BJ (cell line): ENCODE measurements at places on chromosomes 2 and 18.

- no peak for DNase-seq
These were observed 2.7 kb downstream of the NCL start for GRCh38 chr2:231461516-231461971.

DNA sequence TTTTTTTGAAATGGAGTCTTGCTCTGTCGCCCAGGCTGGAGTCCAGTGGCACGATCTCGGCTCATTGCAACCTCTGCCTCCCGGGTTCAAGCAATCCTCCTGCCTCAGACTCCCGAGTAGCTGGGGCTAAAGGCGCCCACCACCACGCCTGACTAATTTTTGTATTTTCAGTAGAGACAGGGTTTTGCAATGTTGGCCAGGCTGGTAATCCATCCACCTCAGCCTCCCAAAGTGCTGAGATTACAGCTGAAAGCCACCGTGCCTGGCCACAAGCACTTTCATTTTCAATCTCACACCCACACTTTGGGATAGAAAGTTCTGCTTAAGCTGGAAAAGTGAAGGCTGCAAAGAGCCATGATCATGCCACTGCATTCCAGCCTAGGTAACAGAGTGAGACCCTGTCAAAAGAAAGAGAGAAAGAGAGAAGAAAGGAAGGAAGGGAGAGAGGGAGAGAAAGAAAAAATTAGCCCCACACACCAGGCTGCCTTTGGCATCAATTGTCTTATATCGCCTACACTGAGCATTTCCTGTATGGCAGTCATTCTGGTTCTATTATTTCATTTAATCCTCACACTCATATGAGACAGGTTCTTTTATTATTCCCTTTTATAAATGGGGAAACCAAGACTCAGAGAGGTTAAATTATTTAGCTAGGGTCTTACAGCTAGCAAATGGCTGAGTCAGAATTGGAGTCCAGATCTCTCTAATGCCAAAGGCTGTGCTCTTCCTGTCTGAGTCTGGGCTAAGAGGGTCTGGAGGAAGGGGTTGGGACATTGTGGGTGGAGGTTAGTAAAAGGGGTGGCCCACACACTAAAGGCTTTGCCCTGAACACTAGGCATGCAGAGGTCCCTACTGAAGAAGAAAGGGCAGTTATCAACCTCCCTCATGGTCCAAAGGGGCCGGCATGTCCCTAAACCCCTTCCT lies 37.9 kb upstream of the PKDCC start:
- no peak for DNase-seq

DNA sequence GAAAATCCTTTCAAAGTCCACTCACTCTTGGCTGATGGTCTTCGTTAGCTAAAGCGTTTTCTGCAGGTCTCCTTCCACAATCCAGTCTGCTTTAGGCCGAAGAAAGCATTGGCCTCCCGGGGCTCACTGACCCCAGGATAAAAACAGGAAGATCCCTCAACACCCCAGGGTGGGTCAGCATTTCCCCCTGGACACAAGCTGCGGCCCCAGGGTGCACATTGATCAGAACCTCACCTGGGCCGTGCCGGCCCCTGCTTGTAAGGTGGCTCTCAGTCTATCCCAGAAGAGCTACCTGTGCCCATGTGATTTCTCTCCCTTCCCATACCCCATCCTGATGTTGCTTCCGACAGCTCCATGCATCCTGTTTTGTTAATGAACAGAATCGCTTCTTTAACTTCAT lies 113.0 kb upstream of the TPO start:
- no peak for DNase-seq

- DNase-seq, result no peak
These were observed 149.5 kb upstream of the TMEM200C start for GRCh38 chr18:6044773-6045172.

DNA sequence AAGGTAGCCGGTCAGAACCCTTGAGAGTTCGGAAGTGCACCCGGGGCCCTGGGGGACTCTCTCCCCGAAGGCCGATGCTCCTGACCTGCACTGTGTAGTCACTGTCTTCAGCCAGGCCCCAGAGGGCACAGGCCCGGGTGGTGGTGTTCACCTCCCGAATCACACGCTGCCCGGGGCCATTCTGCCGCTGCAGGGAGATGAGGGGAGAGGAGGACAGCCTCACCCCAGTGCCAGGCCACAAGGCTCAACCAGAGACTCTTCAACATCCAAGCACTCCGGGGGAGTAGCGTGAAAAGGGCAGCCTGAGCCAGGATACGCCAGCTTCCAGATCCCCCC lies 1.1 kb downstream of the FNDC4 start:
- no peak for DNase-seq

DNA sequence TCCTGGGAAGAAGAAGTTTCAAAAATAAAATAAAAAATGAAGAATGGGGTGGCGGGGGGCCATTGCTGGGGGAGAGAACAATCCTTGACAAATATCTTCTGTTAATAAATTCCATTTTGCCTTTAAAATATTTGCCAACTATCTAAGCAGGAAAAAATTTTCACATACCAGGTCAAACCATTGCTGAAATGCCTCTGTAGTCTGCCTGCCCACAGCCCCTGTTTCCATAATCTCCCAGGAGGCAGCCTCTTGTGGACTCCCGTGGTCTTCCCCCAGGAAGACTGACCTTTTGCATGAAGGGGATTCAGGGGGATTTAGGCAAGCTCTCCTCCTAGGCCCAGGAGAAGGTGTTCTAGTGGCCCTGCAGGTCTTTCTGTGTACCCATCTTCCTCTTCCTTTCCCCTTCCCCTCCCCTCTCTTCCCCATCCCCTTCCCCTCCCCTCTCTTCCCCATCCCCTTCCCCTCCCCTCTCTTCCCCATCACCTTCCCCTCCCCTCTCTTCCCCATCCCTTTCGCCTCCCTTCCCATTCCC lies 61.0 kb downstream of the RPL37A start:
- DNase-seq, result no peak

DNA sequence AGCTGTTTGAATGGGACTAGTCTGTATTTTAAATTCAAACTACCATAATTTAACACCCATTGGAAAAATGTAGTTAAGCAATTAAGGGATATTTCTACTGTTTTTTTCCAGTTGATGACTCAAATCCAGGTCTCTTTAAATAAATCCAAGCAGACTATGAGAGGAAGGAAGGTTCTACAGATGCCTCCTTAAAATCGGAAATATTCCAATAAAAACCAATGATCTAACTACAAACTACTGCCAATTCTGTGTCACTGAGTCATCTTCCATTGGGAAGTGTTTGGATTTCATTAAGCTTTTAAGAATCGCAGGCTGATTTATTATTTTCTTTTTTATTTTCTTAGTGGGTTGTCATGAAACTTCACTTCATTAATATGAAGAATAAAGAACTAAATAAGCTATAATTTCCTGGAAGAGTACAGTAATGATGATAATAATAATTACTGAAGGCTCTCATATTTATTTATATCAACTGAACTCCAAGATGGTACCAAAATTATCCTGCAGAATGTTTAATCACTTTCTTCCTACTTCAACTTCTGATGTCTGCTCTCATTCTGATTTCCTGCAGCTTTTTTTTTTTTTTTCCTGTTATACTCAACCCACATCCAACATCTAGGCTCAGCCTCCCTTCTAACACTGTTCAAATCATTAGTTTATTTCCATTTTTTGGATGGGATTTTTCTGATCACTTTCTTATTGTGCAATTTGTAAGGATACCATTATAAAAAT lies 166.3 kb upstream of the FN1 start:
- peak; percentile 66 for DNase-seq

- no peak for DNase-seq
These were observed 95.0 kb downstream of the TNFRSF11A start for GRCh38 chr18:62420151-62420512.

DNA sequence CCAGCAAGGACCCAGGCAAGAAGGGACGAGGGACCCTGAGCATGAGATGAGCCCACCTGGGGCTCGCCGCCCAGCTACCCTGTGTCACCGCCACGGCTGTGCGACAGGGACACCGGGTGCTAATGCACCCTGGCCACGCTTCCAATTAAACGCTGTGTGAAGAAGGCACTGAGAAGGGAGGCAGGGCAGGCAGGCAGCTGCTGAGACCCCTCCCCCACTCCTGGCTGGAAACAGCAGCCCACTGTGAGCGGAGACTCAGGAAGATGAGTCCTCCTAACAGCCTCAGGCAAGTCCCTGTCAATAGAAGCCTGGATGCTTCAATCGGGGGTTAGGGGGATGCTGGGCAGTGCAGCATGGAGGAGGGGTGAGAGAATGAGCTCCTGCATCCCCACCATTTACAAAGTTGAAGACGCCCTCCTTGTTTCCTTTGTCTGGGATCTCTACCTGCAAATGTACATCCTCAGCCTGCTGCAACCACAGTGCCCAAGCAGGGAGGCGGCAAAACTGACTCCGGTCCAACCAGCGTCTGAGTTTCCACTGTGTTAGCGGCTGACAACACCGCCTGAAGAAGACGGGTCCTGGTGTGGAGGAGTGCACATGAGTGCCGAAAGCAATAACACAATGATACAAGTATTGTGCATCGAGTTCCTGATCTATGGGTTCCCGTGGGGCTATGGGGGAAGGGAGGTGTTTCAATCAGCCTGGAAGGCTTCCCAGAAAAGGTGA lies 12.8 kb downstream of the TMEM163 start:
- no peak for DNase-seq

DNA sequence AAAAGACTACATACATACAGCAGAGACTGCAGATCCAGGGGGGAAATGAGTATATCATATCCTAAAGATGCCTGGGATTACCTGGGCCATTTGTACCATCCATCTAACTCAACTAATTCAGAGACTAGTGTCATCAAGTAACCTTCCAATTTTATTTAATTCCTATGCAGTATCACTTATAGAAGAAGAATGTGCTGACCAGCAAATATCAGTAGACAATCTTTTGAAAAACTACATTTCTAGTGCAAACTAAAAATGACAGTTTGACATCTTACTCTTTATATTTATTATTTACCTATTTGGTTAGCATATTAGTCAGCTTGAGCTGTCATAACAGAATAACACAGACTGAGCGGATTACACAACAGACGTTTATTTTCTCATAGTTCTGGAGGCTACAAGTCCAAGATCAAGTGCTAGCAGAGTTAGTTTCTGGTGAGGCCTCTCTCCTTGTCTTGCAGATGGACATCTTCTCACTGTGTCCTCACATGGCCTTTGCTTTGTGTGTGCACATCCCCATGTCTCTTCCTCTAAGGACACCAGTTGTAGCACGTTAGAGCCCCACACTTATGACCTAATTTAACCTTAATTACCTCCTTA lies 47.0 kb downstream of the NCKAP5 start:
- no peak for DNase-seq

DNA sequence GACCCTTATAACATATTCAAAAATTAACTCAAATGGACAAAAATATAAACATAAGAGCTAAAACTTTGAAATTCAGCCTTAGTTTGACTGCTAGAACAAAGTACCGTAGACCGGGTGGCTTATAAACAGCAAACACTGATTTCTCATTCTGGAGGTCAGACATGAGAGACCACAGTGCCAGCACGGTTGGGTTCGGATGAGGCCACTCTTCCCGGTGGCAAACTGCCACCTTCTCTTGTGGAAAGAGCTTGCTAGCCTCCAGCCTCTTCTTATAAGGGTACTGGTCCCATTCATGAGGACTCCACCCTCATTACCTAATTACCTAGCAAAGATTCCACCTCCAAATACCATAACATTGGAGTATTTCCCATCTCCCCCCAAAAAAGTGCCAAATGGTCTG lies 91.3 kb downstream of the FAM210A start:
- DNase-seq, result no peak

DNA sequence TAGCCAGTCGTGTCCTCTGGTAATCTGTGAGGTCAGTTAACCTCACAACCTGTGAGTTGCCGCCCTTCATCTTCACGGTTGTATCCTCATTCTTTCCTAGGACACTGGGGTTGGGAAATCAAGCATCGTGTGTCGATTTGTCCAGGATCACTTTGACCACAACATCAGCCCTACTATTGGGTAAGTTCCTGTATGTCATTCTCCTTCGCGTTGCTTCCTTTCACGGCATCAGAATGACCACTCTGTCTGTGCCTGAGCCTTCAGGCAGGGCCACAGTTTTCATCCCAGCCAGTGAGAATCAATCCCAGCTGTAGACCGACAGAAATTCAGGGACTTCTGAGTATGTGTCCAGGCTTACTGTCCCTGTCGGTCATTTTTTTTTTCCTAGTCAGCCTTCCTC lies 67.1 kb downstream of the RAB31 start:
- no peak for DNase-seq

GRCh38 chr2:65046633-65047407 lies 9.4 kb upstream of the CEP68 start:
- no peak for DNase-seq

DNA sequence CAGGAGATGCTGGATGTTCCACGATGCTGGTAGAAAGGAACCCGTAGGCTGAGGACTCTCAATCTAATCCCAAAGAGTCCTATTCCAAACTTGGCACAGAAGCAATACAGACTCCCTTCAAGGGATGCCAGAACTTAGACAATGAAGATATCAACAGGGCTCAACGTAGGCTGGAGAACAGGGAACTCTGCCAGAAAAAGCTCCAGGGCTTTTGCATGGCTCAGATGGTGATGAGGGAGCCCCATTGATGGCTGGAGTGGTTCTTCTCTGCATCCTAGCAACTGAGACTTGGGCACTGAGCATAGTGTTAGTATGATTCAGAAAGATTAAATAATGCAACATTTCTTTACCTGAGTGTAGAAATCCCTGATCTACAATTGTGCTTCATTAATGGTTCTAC lies 117.2 kb upstream of the NCK2 start:
- no peak for DNase-seq

- DNase-seq, result no peak
These were observed 86.1 kb downstream of the SLC4A10 start for GRCh38 chr2:161710131-161710915.

GRCh38 chr2:111689941-111690340 lies 194.1 kb downstream of the ANAPC1 start:
- no peak for DNase-seq

DNA sequence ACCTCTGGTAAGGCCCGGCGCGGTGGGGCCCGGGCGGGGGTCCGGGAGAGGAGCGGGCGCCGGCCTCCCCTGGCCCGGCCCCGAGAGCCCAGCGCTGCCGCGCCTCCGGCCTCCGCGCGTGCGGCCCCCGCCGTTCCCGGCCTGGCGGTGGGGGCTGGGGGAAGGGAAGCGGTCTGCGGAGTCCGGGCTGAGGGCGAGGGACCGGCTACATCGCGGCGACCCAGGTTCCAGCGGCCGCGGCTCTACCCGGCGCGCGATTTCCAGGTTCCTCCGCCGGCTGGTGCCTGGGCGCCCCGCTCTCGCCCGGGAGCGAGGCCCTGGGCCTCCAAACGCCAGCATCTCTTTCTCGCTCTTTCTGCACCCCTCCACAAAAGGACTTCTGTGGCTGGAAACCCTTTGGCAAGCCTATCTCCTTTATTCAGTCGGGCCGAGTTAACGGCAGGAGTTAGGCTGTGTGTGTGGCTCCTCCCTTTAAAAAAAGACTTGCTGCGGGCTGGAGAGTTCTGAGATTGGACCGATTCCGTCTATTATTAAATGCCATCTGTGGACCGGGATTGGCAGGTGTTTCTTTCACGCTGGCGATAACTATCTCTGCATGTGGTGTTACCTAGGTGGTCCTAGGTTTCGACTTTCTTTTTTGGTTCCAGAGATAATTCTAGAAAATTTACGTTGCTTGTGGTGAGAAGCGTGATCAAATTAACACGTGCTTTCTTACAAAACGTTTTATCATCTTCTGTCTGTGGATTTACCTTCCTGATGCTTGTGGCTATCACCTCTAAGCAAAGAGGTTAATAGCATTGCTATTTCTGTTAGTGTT lies 592 bp downstream of the ME2 start:
- DNase-seq, result no peak
